ENCODE measurements at places on chromosomes 5 and 9. TPM values are rescaled to one million over a fixed set of nuclear protein-coding genes. Genes with fewer than 3 reads are reported as not detected.

AGGF1 gene
- 13.4 TPM for polyA plus RNA-seq

DNA sequence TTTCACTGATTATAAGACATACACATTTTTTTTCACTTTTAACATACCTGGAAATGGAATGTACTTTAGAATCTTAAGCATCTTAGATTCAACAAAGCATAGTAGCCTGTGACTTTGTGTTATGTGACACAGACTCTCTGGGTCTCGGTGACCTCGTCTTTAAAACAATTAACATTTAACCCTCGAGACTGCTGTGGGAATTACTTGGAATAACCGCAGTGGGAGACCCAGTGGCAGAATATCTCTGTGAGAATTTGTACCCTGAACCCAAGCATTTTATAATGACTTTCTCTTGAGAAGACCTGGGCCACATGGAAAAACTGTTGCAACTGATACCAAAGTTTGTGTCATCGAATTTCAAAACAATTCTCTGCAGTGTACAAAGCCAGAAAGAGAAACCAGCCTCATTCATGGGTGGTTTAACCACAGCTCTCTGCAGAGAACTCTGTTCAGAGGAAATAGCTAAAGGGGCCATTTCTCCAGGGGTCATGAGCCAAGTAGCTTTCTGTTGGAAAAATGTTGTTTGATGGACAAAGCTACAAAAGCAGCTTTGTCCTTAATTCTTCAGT, 10.0 kb upstream of the RETREG1 start:
- DNase-seq = no peak

DNA sequence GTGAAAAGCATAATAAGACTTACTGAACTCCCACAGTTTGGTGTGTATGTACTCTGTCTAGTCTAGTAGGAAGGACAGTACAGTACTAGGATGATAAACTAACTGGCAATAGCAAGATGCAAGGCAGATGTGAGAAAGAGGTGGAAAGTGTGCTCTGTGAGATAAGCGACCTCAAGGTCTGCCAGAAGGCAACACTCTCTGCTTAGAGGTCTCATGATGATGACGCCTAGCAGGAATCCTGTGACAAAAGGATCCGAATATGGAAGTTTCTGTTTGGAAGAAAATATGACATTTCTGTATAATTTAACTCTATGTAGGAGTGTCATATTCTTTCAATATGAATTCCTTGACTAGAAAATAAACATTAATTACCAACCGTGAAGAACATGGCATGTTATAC, 112.2 kb downstream of the PLPPR1 start:
- no peak for DNase-seq

RNF208 gene
- 0.17 TPM for polyA plus RNA-seq

DNA sequence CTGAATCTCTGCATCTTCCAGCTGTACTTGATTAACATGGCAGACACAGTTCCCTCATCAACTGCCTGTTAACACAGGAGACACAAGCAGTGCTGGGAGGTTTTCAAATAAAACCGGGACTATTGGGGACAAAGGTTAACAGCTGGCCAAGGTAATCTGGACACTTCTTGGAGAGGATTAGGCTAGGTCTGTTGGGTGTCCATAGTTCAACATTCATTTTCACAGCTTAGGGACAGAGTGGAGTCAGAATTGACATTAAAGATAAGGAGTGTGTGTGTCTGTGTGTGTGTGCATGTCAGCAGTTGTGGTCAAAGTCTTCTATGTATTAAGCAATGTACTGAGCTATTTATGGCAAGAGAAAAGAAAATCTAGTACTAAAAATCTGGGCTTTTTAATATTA, 216.2 kb downstream of the MED10 start:
- no peak for DNase-seq

DNA sequence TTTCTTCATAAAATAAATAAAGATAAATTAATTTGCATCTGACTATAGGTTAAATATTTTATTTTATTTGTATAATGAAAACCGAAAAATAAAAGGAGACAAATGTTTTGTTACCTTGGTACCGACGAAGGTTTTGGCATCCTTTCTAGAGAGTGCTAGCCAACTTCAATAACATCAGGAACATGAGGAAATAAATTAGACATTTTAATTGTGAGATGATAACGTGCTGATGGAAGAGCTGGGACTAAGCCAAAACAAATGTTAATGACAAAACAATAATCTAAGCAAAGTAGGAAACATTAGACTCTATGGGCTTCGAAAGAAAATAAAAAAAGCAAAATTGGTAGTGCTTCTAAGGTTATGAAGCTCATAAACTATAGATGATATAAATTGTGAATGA, 201.0 kb downstream of the IRX2 start:
- DNase-seq = no peak

- DNase-seq = no peak
These were observed 18.8 kb upstream of the FCN1 start for GRCh38 chr9:134936346-134937163.

GABBR2 gene
- polyA plus RNA-seq = 3.2 TPM

- DNase-seq = no peak
These were observed 29.0 kb upstream of the CDKN2B start for GRCh38 chr9:22037954-22038690.

GRCh38 chr9:124776954-124777648, at the start of gene OLFML2A:
OLFML2A (plus strand) TSS chr9:124777133; CDS start chr9:124777271, 138 bp downstream.
- no peak for DNase-seq

- DNase-seq = no peak
These were observed 46.8 kb downstream of the FRMD3 start for GRCh38 chr9:83491413-83491812.

GRCh38 chr5:74067748-74068541, 441.9 kb downstream of the ARHGEF28 start:
- no peak for DNase-seq

- DNase-seq = no peak
These were observed 414.5 kb upstream of the ZNF608 start for GRCh38 chr5:125160787-125161502.

DNA sequence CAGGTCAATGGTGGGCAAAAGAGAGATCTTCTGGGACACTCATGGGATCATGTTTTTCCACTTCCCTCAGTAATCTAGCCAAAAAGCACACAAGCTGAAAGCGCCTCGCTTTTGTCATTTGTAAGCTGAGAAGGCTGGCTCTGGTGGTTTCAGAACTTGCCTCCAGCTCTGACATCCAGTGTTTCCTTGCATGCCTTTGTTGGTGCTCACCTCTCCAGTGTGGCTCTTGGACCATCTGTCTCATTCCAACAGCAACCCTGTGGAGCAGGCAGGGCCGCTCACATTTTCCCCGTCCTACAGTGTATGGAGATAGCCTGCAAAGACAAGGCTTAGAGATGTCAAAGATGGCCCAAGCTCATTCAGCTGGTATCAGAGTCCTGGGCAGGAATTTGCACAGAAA, 160.8 kb upstream of the KLF4 start:
- peak; percentile 11 for DNase-seq

FSD1L gene
- polyA plus RNA-seq = 7.4 TPM

GRCh38 chr9:86771941-86772634, 175.2 kb downstream of the GAS1 start:
- no peak for DNase-seq

GRCh38 chr5:82285206-82285605, 7.1 kb upstream of the RPS23 start:
- DNase-seq = no peak

- DNase-seq = no peak
These were observed 75.8 kb downstream of the ADAMTSL1 start for GRCh38 chr9:18549772-18550171.

- no peak for DNase-seq
These were observed 105.4 kb downstream of the SEMA5A start for GRCh38 chr5:9440517-9440916.

ANKRD18B gene
- 8.6 TPM for polyA plus RNA-seq

IFNA21 gene
- not detected for polyA plus RNA-seq

ISL1 gene
- polyA plus RNA-seq = not detected

GRCh38 chr5:60779466-60779865, 64.6 kb downstream of the ELOVL7 start:
- no peak for DNase-seq

EQTN gene
- not detected for polyA plus RNA-seq

- no peak for DNase-seq
These were observed 23.8 kb downstream of the PLPP1 start for GRCh38 chr5:55511010-55511409.

- no peak for DNase-seq
These were observed 43.4 kb upstream of the N4BP3 start for GRCh38 chr5:178069909-178070308.

PCDHGA9 gene
- polyA plus RNA-seq = 6.4 TPM

DNA sequence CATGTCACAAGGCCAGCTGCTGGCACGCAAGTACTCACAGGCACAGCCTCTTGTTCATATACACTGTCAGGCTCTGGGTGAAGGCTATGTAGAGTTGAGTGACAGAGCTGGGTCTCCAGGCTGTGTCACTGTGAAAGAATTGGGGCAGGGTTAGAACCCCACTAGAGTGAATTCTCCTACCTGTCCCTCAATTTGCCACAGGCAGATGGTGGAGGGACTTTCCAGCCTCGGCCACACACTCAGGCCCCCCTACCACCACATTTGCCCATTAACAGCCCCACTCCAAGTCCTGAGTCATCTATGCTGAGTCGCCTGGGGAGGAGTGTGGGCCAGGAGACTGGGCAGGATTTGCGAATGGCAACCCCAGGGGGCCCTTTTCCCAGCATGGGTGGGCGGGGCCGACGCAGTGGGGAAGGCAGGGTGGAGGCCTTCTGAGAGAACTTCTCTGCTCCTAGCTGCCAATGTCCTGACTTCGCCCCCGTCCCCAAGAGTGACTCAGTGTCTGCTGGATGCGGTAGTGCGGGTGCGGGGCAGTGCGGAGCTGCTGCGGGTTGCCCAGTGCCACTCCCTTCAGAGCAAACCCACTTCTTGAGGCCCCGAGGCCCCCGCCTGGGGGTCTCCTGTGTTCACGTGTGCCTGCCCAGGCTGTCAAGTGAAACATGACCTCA, 50.3 kb upstream of the PSD2 start:
- DNase-seq = no peak

CCDC192 gene
- not detected for polyA plus RNA-seq

CKS2 gene
- polyA plus RNA-seq = 105 TPM

- DNase-seq = no peak
These were observed 9.2 kb upstream of the SEMA6A start for GRCh38 chr5:116583862-116584222.

GRCh38 chr9:137690930-137691645, 72.3 kb downstream of the EHMT1 start:
- no peak for DNase-seq

GRCh38 chr5:68500813-68501212, 285.3 kb downstream of the PIK3R1 start:
- DNase-seq = no peak

Data from AG04450 (cell line).